ENCODE measurements at places on chromosomes 16 and 17.

- DNase-seq, result no peak
Measured at GRCh38 chr16:23700093-23700492, 12.9 kb downstream of the ERN2 start.

DNA sequence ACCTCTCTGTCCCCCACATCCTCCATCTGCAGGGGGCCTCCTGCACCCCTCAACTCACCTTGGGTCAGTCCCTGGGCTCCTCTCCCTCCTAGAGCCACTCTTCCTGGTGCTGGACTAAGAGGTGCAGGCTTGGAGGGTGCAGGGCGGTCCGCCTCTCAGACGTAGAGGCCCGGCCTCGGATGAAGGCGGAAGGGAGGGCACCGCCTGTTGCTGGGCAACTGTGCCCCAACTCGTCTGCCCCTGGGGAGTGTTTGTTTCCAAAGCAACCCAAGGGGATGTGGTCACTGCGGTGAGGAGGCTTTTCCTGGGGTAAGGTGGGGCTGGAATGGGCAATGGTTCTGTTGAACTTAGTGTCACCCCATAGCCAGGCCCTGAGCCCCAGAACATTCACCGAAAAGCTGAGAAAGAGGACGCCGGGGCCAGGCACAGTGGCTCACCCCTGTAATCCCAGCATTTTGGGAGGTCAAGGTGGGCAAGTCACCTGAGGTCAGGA is at the start of gene C16orf54:
TSS of gene C16orf54 (minus strand) at position 138 of the 493 bp plus-strand sequence. CDS start 1,039 bp downstream, outside the sequence.
- DNase-seq, result no peak

- peak; percentile 22 for DNase-seq
Measured at GRCh38 chr16:78925083-78925767, 675.3 kb downstream of the MAF start.

GRCh38 chr17:44279666-44280391 is 11.9 kb upstream of the SLC4A1 start:
- DNase-seq, result peak; percentile 74

DNA sequence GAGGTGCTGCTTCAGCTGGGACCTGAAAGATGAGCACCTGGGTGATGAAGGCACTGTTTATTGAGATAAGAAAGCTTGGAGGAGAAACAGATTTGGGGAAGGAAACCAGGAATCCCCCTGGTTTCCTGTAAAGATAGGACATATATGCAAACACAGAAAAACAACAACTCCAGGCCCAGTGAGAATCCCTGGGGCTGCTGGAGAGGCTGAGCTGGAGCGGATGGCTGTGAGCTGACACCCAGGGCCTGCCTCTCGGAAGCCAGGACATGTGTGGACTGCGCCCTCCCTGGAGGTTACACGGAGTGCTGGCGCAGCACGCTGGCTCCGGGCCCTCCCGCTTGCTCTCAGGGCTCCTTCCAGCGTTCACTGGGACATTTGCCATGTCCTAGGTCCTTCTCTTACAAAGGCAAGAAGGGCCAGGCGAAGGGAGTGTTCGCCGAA is 57.5 kb downstream of the CYB5B start:
- DNase-seq, result no peak

DNA sequence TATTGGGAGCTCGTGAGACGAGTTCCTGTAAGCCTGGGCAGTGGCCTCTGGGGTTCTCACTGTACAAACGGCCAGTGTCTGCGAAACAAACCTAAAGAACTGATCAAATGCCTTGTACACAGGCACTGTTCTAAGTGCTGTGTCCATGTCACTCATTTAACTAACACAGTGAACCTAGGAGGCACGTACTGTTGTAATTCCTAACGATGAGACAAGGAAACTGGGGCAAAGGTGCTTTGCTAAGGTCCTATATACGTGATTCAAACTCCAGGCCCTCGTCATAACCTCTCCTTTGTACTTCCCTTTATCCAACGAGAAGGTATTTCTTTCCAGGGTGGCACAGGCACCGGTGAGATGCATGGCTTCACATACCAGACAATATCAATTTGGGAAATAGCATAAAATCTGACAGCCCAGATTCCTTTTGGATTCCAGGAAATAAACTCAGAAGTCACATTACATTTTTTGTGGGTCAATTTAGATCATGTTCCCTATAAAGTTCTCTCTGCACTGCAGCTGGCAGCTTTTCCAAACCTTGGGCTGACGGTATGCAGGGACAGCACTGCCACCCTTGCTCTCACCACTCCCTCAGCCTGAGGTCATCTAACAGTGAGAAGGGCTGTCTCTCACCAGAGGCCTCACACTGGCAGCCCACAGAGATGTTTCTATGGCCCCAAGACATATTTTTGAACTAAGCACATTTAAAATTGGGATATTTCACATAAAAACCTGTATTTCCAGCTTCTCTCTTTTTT is 18.3 kb downstream of the GLYR1 start:
- no peak for DNase-seq

GRCh38 chr17:61048376-61049106 is 351.1 kb upstream of the TBX2 start:
- DNase-seq, result no peak

DNA sequence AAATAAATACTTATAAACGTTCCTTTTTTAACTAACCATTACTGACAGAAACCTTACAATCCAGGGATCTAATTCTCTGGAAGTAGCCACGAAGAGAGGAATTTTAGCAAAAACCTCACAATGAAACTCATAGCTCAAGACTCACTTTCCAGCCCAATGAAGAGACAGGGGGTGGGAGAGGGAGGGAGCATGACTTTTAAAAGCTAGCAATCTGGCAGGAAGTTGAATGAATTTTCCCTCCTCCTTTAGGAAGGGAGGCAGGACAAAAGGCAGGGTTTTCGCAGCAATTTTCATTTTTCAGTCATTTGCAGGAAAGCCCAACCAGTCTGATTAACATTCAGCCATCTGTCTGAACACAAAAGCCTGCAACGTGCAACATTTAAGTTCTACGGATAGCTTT is 381.5 kb upstream of the PSMD7 start:
- peak; percentile 7 for DNase-seq

DNA sequence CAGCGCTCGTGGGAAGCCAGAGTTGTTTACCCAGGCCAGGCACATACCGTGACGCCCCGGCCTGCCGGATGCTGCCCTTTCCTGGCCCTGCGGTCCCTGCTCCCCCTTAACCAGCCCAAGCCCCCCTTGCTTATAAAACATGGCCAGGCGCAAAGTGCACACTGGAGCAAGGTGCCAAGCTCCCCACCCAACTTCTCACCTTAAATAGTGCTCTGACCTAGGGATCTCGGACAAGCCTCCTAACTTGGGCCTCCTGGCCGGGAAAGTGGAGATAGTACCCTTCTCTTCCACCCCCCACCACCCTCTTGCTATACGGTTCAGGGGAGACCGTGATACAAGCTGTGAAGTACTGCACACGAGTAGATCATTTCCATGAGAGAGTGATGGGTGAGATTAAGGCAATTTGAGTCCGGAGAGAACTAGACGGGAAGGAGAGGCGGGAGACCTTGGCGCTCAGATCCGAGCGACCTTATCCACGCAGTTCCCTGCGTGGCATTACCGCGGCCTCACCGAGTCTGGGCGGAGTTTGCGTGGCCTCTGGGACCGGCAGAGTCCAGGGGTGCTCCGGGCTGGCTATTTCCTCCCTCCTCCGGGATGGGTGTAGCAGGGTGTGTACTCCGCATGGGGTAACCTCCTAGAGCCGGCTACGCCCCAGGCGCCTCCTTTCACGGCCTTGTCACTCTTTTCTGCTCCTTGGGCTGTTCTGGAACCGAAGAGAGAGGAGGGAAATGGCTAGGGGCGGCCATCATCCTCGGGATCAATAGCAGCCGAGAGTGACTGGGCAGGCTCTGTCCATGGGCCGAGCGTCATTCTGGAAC is 4.4 kb upstream of the LHX1 start:
- no peak for DNase-seq

- peak; percentile 47 for DNase-seq
Measured at GRCh38 chr16:54932021-54932660, 1.5 kb downstream of the IRX5 start.

DNA sequence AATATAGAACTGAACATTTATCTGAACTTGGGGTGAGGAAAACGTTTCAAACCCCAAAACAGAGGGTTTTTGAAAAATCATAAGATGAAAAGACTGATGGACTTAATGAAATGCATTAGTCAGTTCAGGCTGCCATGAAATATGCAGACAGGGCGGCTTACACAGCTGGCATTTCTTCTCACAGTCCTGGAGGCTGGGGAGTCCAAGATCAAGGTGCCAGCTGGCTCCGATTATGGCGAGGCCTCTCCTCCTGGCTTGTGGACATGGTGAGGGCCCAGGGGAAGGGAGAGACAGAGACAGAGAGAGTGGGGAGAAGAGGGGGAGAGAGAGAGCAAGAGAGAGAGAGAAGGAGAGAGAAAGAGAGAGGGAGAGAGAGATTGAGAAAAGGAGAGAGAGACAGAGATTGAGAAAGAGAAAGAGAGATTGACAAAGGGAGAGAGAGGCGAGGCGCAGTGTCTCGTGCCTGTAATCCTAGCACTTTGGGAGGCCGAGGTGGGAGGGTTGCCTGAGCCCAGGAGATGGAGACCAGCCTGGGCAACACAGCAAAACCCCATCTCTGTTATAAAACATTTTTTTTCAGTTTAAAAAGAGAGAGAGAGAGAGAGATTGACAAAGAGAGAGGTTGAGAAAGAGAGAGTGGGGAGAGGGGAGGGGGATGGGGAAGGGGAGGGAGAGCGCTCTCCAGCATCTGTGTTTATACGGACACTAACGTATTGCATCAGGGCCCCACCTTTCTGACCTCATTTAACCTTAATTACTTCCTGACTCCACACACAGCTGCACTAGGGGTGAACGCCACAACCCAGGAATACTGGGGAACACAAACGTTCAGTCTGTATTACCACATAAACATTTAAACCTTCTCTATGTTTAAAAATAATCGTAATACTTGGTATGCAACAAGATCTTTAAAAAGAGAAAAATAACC is 24.6 kb upstream of the RPH3AL start:
- DNase-seq, result peak; percentile 30

DNA sequence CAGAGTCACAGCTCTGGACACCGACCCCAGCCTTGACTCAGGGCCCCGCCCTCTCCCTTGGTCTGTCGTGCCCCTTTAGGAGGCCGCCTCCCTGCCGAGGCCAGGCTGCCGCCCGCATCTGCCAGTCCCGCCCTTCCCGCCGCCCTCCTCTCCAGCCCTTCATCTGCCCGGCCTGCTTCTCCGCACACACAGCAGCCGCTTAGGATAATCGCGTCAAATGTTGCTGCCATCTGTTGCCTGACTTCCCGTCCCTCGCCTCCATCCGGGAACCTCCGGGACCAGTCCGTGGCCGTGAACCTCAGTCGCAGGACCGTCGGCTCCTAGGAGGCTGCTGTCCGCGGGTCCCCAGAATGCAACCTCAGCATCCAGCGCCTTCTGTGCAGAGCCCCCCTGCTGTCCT is 11.9 kb downstream of the GSE1 start:
- DNase-seq, result no peak

GRCh38 chr16:81645266-81645694 is 133.8 kb upstream of the PLCG2 start:
- DNase-seq, result peak; percentile 95

DNA sequence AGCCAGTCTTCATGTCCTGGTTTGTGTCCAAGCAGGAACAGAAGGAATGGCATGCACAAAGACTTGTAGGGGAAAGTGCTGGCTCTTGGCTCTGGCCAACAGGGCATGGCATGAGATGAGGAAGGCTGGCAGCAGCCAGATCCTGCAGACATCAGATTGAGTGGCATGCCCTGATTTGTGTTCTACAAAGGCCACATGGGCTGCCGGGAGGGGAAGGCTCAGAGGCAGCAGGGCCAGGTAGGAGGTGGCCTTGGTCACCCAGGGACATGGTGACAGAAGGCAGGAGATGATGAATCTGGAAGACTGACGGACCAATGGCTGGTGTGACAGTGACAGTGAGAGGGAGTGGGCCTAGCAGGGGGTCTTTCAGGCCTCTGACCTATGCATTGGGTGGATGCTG is 33.7 kb downstream of the SMPD3 start:
- DNase-seq, result no peak

- DNase-seq, result no peak
Measured at GRCh38 chr16:85735946-85736345, 14.9 kb downstream of the C16orf74 start.

GRCh38 chr17:68205808-68206720 is 41.8 kb upstream of the AMZ2 start:
- peak; percentile 11 for DNase-seq

- peak; percentile 62 for DNase-seq
Measured at GRCh38 chr17:51647826-51648225, 387.5 kb downstream of the UTP18 start.

GRCh38 chr16:75329943-75330342 is 78.5 kb upstream of the BCAR1 start:
- no peak for DNase-seq
